AG08396 (cell line): ENCODE measurements at places on chromosomes 7 and 10.

- peak; percentile 82 for DNase-seq
These were observed 481.5 kb upstream of the AKR1E2 start for GRCh38 chr10:4344492-4344994.

GRCh38 chr10:2120746-2121145 lies 383.4 kb upstream of the ADARB2 start:
- no peak for DNase-seq

- DNase-seq = no peak
These were observed 51.9 kb upstream of the ABLIM1 start for GRCh38 chr10:114709984-114710383.

DNA sequence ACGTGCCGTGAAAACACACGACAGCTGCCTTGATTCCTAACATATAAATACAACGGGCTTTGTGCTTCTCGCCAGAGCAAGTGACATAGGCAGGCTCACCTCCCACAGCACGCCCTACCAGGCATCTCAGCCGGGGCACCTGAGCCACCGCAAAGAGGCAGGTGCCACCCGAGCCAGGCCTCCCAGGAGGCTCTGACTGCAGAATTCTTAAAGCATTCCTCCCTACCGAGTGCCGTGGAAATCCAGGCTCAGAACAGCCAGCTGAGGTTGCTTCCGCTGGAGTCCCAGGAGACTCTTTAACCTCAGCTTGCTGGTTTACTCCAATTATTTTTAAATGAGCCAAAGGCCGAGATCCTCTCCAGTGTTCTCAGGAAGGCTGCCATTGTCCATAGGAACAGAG lies 206.5 kb downstream of the USP6NL start:
- DNase-seq = no peak

- DNase-seq = peak; percentile 51
These were observed 108.7 kb downstream of the ETV1 start for GRCh38 chr7:13880789-13881188.

- DNase-seq = no peak
These were observed 376.9 kb downstream of the PHTF2 start for GRCh38 chr7:78175330-78176100.

GRCh38 chr7:86768394-86768793 lies 124.7 kb downstream of the GRM3 start:
- no peak for DNase-seq

GRCh38 chr7:67753891-67754290 lies 757.3 kb downstream of the TYW1 start:
- no peak for DNase-seq

DNA sequence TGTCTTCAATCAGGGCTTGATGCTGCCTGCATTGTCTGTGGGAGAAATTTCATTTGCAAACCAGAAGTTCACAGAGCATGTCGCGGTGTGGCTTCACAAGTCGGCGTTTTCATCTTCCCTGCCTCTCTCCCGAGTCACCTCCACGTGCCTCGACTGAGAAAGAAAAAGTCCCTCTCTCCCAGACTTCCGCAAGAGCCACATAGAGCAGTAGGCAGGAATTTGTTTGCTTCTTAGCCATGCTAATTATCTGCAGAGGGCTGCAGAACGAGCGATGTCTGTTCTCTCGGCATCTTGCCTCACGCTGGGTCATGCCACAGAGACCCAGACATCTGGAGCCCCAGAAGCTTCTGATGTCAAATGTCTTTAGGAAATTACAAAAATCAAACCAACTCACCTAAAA lies 272.2 kb downstream of the TCF7L2 start:
- DNase-seq = no peak

DNA sequence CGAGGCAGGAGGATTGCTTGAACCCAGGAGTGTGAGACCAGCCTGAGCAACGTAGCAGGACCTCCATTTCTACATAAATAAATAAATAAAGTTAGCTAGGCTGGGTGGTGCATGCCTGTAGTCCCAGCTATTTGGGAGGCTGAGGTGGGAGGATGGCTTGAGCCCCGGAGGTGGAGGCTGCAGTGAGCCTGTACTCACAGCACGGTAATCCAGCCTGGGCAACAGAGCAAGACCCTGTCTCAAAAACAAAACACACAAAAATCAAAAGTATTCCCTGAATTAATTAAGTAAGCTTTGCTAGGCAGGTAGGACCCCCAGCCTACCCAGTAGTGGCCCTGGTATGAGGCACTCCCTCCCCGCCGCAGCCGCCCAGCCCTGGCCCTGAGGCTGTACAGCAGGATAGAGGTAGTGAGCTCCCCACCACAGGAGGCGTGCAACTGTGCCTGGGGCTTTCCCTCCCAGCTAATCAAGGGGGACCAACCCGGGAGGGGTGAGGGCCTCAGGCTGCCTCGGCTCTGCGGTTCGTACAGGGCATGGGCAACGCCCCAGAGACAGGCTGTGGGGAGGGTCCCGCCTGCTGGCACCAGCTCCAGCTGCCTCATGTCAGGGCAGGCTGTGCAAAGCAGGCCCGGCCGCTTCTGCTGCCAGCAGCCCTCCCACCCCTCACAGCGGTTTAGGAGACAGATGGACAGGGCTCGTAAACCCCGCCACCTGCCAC lies 1.0 kb upstream of the CYP2W1 start:
- DNase-seq = no peak

DNA sequence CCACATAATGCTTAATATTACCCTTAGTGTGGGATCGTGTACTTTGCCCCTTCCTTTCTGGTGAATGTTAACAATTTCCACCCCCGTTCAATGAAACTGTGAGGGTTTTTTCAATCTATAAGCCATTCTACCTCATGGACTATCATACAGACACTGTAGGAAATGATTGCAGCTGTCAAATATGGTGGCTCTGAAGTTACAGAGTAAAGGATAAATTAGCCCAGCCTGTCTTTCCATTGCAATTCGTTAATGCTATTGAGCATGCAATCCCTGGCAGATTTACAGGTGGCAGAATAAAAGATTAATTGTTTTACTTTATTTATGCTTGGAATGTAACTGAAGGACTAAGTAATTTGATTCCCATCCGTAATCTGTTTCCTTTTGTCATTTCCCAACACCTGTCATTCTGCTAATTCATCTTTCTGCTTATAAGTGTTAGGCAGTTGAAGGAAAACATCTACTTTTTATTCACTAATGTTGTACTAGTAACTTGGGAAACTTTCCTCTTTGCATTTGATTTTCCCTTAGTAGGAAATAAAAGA lies 1211.6 kb upstream of the LRRN3 start:
- no peak for DNase-seq

DNA sequence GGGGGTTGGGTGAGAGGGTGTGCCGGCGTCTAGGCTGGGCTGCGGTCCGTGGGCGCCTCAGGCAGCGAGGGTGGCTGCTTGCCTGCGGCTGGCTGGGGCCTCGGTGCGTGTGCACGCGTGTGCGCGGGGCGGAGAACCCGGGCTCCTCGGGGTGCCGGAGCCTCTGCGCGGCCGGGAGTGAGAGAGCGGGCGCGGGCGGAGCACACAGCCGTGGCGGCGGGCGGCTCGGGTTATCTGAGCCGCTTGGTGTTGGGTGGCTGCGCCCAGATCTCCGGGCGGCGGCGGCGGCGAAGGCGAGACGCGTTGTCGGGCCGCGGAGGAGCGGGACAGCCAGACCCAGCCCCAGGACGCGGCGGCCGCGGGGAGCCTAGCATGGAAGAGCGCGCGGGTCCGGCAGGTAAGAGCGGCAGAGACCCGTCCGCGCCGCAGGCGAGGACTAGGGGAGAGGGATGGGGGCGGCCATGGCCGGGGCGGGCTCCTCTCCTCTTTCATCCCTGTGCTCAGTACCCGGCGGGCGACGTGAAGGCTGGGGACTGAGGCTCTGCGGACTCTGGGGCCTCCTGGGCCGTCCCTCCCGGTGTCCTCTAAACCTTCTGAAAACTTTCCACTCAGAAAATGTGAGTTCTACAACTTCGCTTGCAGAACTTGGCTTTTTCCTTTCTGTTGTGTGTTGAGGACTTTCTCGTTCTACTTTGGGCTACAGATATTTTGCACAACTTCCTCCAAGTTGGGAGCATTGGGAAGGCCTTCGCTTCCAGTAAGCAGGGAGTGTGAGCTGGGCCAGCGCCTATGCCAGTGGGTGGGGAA lies 9.8 kb upstream of the PAX2 start:
- DNase-seq = no peak

- no peak for DNase-seq
These were observed 3.6 kb downstream of the R3HCC1L start for GRCh38 chr10:98138031-98138430.

- DNase-seq = no peak
These were observed 131.3 kb upstream of the NPVF start for GRCh38 chr7:25359471-25360059.

- DNase-seq = no peak
These were observed 4.6 kb upstream of the INPP5A start for GRCh38 chr10:132532749-132533560.

GRCh38 chr7:156897673-156898072 lies 4.7 kb upstream of the LMBR1 start:
- peak; percentile 71 for DNase-seq

- DNase-seq = no peak
These were observed 61.4 kb downstream of the CDK14 start for GRCh38 chr7:90657481-90657880.

DNA sequence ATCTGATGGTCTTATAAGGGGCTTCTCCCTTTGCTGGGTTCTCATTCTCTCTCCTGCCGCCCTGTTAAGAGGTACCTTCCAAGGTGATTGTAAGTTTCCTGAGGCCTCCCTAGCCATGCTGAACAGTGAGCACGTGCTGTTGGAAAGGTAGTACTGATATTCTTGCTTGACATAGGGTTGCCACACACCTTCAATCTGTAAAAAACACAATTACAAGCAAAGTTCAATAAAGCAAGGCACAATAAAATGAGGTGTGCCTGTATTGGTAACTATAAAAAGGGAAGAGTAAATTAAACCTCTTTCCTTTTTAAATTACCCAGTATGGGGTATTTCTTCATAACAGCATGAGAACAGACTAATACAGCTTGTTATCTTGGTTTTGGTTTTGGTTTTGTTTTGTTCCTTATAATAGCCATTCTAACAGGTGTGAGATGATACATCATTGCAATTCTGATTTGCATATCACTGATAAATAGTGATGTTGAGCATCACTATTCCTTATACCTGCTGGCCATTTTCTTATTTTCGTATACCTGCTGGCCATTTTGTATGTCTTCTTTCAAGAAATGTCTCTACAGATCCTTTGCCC lies 164.9 kb upstream of the TRIM24 start:
- DNase-seq = no peak
